ENCODE measurements at places on chromosomes 3 and 15.

DNA sequence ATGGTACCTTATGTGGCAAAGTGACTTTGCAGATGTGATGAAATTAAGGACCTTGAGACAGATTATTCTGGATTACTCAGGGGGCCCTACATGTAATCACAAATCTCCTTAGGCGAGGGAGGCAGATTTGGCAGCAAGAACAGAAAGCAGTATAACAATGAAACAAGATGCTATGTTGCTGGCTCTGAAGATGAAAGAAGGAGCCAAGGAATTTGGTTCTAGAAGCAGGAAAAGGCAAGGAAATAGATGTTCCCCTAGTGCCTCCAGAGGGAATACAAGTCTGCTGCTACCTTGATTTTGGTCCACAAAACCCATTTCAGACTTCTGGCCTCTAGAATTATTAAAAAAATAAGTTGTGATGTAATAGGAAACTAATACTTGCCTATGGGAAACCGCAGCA is 64.5 kb downstream of the PIK3R4 start:
- no peak for DNase-seq

DNA sequence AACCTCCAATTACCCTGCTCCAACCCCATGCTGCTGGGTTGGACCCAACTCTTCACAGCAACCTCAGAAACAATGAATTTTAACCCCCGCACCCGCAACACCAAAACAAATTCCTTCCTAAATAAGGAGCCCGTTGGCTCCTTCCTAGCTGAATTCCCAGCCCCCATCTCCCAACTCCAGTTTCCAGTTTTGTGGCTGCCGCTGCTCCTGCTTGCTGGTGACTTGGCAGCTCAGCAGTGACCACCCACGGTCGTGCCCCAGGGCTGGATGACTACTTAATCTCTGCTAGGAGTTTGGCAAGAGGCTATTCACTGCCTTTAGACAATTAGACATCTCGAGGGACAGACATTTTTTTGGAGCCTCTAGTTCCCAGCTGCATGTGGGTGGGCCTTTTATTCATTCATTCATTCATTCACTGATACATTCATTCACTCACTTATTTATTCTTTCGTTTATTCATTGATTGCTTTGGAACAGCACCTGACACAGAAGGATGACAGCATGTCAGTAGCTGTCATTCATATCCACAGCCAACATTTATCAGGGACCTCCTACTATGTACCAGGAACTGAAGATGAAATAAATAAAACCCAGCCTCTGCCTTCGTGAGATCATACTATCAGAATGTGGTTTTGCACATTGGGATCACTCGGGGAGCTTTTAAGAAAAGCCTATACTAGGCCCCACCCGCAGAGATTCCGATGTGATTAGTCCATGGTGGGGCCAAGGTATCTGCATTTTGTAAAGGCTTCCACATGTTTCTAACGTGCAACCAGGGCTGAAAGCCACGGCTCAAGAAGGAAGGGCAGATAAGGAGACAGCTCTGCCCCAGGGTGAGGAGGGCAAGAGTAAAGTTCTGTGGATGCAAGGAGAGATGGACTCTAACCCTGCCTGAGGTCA is 256.5 kb downstream of the SHQ1 start:
- no peak for DNase-seq

DNA sequence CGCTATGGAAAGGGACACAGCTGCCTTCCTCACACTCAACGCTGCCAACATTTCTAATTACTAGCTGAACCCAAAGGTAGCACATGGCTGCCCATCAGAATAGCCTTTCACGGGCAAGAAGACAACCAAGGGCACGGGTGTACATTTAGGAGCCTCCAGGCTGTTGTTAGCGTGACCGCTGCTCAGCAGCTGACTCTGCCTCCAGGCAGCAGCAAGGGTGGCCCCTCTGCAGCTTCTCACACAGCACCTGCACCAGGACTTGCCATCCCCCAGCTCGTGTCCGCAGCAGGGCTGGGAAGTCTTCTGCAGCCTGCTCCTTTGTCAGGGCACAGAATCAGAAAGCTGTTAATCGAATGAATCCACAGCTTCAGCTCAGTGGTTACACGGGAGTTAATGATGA is 146.8 kb downstream of the ADAMTS17 start:
- DNase-seq = no peak

- no peak for DNase-seq
Observed at GRCh38 chr3:29690686-29691353, 409.9 kb downstream of the RBMS3 start.

DNA sequence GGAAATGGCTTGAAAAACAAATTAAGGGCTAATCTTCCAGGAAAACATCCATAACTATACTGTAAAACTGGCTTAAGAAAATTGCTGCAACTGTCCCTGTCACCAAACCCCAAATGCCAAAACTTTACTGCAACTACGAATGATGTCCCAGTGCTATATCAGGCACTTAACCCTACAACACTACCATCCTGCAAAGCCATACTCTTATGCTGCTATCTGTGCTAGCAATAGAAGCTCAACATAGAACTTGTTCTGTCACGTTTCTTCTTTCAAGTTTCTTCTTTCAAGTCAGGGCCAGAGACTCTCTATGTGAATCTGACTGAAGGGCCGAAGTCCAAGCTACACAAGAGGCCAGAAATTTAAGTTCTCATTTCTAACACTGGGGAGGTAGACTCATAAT is 92.5 kb downstream of the IGSF11 start:
- DNase-seq = no peak

DNA sequence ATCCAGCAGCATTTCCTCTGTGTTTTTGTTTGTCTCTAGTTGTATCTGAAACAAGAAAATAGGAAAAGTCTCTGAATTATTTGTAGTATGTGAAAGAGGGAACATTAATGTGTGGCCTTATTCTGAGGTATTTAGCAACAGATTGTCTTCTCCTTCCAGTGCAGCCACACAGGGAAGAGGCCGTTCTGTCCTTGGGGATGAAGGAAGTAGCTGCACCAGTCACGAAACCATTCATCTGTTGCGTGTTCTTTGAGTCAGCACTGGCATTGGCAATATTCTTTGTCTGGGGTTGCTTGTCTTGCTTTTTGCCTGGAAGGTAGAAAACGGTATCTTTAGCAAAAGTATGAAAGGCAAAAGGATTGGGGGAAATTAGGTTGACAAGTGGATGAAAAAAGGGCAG is 91.6 kb downstream of the CDIN1 start:
- no peak for DNase-seq

DNA sequence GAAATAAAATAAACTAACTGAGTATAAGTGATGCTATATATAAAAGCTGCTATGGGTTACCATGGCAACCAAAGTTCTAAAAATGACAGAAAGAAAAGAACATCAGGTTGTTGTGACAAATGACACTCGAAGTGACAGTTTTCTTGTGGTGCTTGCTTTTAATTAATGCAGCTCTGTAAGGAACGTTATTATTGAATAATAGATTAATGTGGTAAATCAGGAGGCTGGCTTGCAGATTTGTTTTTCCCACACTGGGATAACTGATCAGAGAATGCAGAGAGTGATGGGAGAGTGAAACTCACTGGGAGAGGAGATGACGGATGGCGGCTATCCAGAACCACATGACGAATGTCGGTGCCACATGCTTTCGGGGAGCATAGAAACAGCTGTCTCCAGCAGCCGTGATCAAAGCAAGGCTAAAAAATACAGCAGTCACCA is 207.0 kb upstream of the ATP10A start:
- DNase-seq = no peak

GRCh38 chr15:84898761-84899160 is 14.3 kb downstream of the SLC28A1 start:
- no peak for DNase-seq

GRCh38 chr15:66897971-66898370 is 167.4 kb upstream of the SMAD3 start:
- DNase-seq = no peak

DNA sequence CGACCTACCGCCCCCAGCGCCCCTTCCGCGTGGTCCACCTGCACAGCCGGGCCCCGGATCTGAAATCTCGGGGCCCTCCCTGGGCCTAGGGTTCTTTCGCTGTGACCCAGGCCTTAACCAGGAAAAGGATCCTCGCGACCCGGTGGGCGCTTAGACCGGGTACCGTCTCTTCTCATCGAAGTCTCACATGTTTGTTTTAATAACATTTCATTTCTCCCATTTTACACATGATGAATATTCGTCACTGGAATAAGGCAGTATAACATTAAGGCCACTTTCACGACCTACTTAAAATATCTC is 277 bp upstream of the DALRD3 start:
- no peak for DNase-seq

DNA sequence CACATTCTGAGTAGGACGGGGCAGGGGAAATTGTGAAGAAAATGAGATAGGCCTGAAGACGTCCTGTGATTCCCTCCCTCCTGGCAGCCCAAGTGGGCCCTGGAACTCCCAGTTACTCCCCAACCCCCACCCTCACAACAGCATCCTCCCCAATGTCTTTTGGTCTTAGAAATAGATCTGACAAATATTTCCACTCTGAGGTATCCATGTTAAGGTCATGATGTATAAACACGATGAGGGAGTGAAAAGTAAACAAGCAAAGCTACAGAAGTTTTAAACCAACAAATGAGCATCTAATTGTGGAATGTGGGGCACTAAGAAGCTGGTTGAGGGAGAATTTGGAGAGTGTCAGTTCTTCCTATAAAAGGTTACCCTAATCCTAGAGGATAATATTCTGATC is 103.7 kb upstream of the AADACL2 start:
- no peak for DNase-seq

DNA sequence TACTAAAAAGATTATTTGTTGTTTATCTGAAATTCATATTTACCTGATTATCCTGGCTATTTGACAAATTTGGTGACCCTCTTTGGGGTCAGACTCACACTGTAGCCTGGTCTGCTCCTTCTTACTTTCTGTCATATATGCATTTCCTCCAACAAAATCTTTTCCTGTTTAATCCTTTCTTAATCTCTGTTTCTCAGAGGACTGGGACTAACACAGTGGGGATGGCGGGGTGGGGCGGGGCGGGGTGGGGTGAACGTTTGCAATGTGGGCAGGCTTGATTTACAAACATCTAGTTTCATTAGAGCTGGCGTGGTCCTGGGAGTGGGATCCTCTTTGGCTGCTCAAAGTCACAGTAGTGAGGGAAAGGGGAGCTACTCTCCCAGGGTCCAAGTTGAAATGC is 35.3 kb upstream of the CDCP1 start:
- no peak for DNase-seq

DNA sequence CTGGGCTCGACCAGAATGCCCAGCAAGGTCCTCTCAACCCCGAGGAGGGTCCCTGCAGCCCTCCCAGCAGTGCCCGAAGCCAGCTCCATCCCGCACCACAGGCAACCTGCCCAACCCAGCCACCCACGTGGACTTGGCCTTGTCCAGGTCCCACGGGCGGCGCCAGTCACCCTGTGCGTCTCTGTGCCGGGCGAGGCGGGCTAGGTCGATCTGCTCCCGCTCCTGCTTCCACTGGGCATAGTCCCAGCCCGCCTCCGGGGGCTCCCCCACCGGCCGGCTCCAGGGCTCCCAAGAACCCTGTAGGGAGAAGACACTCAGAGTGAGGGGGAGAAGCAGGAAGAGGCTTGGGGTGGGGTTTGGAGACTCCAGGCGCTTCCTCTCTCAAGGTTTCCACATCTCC is 3.1 kb downstream of the CCDC9B start:
- DNase-seq = no peak

DNA sequence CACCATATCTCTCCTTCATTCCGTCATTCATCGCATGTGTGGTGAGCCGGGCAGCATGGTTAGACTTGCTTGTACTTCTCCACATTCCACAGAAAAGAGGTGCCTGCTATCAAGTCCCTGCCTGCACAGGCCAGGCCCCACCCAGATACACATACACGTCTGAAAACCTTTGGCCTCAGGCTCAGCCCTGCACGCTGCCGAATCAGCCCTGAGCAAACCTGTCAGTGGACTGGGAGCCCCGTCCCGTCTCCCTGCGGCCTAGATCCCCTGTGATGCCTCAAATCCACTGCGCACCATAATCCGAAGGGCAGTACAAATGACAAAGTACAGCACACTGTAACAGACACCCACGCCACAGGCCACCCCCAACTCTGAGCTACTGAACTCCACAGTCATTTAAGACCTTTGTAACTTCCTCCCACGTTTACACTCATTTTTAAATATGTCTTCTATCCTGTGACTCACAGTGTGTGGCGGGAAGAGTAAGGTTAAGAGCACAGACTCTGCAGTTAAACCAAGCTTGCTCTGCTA is 67.1 kb downstream of the MB21D2 start:
- no peak for DNase-seq

- DNase-seq = peak; percentile 13
Observed at GRCh38 chr3:59064276-59064675, 14.5 kb upstream of the CFAP20DC start.

- no peak for DNase-seq
Observed at GRCh38 chr3:98699132-98699531, 64.0 kb upstream of the ST3GAL6 start.

- no peak for DNase-seq
Observed at GRCh38 chr3:192826214-192827006, 91.2 kb downstream of the MB21D2 start.

DNA sequence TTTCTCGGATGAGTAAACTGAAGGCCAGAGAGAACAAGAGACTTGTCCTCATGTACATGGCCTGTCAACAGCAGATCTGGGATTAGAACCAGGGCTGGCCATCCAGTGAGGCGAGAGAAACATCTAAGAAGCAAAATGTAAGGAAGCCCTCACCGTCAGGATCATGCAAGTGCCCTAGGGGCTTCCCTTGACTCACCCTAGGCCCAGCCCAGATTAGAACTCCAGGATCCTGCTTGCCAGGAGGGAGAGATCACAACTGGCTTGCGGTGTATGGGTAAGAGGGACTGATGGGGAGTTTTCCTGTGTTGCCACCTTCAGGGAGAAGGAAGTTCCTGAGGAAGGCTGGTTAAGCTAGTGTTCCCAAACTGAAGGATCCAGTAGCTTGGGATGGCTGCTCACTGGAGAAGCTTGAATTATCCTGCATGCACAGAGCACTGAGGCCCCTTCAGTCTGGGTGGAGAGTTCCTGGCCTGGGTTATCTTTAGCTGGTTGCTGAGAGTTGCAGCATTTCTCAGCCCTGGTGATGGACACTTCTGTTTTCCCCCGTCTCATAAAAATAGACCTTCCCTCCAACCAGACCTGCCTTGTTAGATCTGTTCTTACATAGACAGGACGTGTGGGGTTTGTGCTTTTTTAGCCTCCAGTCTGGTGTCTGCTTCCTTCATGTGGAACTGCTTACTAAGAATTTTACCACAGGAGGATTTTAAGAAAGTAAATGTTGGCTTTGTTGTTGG is 28.2 kb upstream of the XIRP1 start:
- DNase-seq = no peak

- no peak for DNase-seq
Observed at GRCh38 chr15:58520936-58521292, 89.1 kb downstream of the LIPC start.

DNA sequence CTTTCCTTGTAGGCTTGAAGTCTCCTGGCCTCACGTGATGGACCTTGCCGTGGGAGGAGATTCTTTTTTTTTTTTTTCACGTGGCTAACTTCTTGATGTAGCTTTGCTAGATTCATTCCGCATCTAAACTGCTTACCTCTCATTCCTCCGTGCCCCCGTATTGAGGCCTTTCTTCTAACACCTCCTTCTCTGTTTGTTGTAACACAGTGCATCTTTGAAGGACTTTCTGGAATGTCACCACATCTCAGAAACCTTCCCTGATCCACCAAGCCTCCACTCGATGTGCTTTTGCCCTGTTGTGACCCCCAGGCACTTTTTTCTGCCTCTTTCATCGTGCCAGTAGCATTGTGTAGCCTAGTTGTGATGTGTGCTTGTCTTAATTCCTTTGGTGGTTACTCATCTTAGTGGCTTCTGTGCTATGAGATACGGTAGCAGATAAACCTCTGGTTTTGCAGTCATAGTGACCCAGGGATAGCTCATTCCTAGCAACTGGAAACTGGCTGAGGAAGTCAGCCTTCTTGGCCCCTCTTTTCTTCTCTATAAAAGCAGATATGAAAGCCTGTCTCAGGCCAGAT is 1.6 kb upstream of the BNC1 start:
- DNase-seq = no peak

Measured in HCT116 (cell line).